Naive thymus-derived CD4-positive, alpha-beta T cell (primary cell): ENCODE measurements at places on chromosomes 4 and X.

- H3K4me1 ChIP-seq, result no peaks in the 10 kb centered on the region
- H3K27me3 ChIP-seq, result no peaks in the 10 kb centered on the region
- H3K4me3 ChIP-seq, result no peak overlapping the region
- no peak for DNase-seq
Observed at GRCh38 chr4:9812501-9813340, 31.3 kb downstream of the DRD5 start.

- no peaks in the 10 kb centered on the region for H3K27me3 ChIP-seq
- peak; percentile 44 for DNase-seq
- H3K27ac ChIP-seq, result no peak overlapping the region
- H3K4me3 ChIP-seq, result peak overlapping the region; percentile 34
Observed at GRCh38 chrX:3811331-3812311, 98.2 kb upstream of the PRKX start.

- H3K27me3 ChIP-seq, result no peaks in the 10 kb centered on the region
- no peak overlapping the region for H3K4me3 ChIP-seq
- H3K36me3 ChIP-seq, result no peaks in the 10 kb centered on the region
- H3K27ac ChIP-seq, result no peak overlapping the region
Observed at GRCh38 chrX:108332281-108332680, 105.9 kb downstream of the COL4A6 start.

- no peak overlapping the region for H3K27ac ChIP-seq
- no peaks in the 10 kb centered on the region for H3K27me3 ChIP-seq
- no peak for DNase-seq
- no peaks in the 10 kb centered on the region for H3K36me3 ChIP-seq
- no peak overlapping the region for H3K4me3 ChIP-seq
Observed at GRCh38 chrX:12405306-12405705, 267.0 kb downstream of the FRMPD4 start.

GRCh38 chr4:184814686-184815045 is 11.1 kb downstream of the ACSL1 start:
- no peak overlapping the region for H3K4me3 ChIP-seq
- no peak for DNase-seq
- H3K36me3 ChIP-seq, result no peaks in the 10 kb centered on the region

- H3K27me3 ChIP-seq, result no peaks in the 10 kb centered on the region
- no peak for DNase-seq
- no peaks in the 10 kb centered on the region for H3K4me1 ChIP-seq
Observed at GRCh38 chrX:128759745-128760144, 707.5 kb upstream of the ACTRT1 start.
